ENCODE measurements at places on chromosomes 5 and 9.
A peak's percentile ranks its signal among the peaks of the same experiment; 100 is the strongest.

DNA sequence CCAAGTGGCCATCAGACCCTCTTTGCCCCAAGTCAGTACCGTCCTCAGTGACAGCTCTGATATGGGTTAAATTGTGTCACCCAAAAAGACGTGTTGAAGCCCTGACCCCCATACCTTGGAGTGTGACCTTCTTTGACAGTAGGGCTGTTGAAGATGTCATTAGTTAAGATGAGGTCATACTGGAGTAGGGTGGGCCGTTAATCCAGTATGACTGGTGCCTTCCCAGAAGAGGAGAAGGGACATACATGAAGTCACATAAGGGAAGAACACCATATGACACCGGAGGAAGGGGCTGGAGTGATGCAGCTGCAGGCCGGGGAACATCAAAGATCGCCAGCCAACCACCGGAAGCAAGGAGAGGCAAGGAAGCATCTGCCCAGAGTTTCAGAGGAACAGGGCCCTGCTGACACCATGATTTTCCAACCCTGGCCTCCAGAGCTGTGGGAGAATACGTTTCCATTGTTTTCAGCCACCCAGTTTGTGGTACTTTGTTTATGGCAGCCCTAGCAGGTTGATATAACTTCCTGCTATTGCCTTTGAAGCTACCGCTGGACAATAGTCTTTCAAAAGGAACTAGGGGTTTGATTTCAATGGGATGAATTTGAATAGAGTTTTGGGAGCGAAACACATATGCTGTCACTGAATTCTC lies 36.4 kb upstream of the CPEB4 start:
- no peak for DNase-seq

- no peak for DNase-seq
Observed at GRCh38 chr5:133664422-133664821, 52.1 kb upstream of the FSTL4 start.

GRCh38 chr5:79481574-79481973 lies 32.4 kb downstream of the HOMER1 start:
- DNase-seq, result no peak

GRCh38 chr5:58937031-58937681 lies 354.3 kb downstream of the RAB3C start:
- DNase-seq, result peak; percentile 68

DNA sequence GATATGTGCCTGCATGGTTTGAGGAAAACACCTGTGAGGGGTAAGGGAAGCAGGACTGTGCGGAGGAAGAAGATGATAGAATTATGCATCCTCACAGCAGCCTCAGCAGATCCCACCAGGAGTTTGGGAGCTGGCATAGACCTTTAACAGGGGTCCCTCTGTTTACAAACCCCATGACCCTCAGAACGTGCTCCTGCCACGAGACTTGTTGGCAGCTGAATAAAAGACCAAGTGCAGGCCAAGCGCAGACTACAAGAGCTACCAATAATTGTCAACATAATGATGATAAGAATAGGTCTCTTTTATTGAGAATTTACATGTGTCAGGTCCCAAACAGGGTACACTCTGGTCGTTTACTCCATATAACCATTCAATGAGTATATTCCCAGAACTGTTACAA lies 236.0 kb downstream of the MED10 start:
- no peak for DNase-seq

- no peak for DNase-seq
Observed at GRCh38 chr5:95976606-95977005, 15.0 kb upstream of the ELL2 start.

GRCh38 chr5:132776131-132776937 lies 705 bp downstream of the SEPTIN8 start:
- DNase-seq, result peak; percentile 36

DNA sequence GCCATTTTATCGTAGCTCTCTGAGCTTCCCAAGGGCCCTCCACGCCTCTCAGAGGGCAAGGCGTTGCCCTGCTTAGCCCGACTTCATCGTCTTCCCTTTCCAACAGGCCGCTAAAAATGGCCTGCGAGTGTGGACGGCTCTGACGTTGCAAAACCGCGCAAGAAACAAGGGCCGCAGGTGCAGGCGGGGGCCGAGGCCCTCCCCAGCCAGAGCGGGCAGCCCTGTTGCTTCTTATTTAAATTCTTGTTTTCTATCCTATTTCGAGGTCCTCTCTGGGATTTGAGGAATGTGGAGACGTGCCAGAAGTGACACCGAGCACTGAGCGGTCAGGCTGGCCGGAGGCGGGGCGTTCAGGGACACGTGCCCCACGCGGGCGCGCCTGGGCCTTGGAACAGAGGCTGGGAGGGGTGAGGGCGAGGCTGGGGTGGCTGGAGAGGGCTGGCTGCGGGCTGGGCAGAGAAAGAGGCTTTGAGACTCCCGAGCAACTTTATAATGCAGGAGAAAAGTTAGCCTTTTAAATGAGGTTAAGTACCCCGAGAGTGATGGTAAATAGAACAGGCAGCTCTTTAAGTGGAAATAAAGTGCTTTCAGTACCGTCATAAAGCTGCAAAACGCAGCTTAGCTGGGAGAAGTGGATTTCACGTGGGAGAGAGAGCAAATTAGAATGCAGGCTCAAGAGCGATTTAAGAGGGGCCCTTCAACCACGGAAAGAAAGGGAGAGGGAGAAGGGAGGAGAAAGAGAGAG lies 243.6 kb downstream of the AUH start:
- no peak for DNase-seq

GRCh38 chr5:88659529-88660263 lies 223.3 kb downstream of the MEF2C start:
- no peak for DNase-seq

DNA sequence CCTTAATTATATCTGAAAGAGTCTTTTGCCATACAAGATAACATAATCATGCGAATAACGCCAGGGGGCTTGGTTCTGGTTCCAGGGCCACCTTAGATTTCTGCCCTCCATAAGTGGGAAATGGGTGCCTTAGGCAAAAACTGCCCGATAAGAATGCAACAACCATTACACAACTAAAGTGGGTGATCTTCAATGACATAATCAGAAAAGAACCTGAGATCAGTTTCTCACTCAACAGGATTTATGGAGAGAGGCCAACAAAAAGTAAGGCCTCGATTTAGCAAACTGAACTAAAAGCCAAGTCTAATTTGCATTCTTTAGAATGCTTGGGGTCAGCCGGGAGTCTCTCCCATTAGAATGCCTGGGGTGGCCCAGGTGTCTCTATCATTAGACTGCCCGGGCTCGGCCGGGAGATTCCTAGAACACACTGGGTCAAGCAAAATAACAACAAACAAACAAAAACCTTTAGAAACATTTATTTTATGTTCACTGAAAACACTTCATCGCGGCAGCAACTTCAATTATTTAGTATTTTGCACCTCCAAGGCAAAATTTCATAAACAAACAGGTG lies 194.8 kb downstream of the AUH start:
- no peak for DNase-seq

- DNase-seq, result no peak
Observed at GRCh38 chr5:43895876-43896275, 292.9 kb downstream of the NNT start.

DNA sequence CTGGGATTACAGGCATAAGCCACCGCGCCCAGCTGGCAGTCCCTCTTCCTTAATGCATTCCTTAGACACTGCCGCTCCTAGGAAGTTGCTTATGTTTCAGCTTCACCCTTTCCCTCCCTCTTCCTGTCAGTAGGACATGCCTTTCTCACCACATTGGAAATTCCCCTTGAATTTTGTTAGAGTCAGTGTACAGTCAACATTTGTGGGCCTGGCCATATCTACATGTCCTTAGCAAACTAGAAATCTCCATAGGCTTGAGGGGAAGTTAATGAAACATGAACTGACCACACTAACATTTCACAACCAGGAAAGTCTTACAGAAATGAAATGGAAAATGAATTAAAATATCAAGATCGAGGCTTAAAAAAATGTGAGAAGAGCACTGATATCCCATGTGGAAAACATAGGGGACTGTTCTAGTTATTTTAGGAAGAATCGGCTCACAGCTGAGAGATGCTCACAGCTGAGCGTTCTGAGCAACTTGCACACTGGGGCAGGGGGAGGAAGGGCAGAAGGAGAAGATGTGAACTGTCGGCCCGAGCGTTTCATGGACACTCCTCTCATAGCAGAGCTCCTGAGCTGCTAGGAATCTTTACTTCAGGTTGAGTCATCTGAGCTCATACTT lies 21.1 kb upstream of the LVRN start:
- no peak for DNase-seq

DNA sequence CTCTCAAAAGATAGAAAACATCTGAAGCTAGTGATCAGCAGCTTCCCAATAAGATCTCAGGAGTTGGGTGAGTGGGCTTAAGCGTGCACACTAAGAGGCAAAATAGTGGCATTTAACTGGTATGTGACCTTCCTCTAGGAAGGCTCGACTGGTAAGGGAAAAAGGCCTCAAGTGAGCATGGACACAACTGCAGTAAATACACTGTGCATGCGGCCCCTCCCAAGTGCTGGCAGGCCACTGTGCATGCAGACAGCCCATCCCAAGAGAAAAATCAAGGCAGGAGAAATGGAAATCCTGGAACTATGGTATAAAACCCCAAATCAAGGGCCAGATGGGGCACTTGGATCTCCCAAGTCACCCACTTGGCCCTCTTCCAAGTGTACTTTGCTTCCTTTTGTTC lies 112.7 kb downstream of the SMC2 start:
- DNase-seq, result no peak

DNA sequence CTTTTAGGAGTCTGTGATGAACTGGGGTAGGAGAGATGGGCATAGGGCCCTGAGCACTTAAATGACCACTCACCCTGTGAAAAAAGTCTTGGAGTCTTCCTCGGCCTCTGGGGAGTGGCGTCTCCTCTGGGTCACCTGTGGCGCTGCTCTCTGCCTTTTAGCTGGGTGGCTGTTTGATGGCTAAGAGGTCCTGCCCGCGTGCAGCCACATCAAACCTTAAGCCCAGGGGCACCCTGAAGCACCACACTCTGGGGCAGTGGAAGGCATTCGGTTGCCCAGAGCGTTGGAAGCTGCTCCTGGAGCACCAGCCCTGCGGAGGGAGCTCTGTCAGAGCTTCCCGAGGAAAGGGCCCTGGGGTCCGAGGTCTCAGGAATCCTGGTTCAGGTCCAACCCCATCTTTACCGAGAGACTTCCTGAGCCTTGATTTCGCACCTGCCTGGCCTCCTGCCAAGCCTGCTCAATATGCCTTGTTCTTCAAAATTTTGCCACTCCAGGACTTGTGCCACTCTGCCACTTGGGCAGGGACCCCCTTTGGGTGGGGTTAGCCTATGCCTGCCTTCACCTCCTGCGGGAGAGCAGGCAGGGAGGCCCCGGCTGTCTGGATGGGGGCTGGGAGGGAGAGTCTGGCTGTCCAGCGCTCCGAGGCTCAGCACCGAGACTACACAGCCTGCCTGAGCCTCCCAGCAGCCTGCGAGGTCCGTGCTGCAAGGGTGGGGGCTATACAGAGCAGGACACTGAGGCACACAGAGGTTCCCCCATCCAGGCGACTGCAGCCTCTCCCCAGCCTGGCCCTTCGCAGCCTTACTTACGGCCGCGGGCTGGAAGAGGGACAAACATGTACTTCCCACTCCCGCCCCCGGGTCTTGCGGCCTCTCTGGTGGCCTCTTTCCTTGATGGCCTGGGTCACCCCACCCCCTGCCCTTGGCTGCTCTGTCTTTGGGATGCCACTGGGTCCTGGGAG lies 63.4 kb upstream of the RNU6ATAC start:
- DNase-seq, result no peak

GRCh38 chr5:174195517-174195916 lies 150.0 kb downstream of the NSG2 start:
- DNase-seq, result no peak

DNA sequence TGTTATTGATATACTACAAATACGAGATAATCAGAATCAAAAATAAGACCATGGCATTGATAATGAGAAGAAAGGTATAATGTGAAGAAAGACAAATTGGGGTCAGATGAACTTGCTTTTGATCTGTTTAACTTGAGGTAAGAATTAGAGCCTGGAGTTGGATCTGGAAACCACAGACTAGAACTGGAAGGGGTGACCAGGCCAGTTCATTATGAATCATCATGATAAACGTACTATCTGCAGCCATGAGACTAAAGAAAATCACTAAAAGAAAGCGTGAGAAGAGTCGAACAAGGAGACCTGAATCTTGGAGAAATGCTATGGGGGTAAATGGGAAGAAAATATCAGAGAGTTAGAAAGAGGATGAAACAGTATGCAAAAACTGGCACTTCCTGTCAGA lies 967.5 kb downstream of the NR2F1-AS1 start:
- no peak for DNase-seq

DNA sequence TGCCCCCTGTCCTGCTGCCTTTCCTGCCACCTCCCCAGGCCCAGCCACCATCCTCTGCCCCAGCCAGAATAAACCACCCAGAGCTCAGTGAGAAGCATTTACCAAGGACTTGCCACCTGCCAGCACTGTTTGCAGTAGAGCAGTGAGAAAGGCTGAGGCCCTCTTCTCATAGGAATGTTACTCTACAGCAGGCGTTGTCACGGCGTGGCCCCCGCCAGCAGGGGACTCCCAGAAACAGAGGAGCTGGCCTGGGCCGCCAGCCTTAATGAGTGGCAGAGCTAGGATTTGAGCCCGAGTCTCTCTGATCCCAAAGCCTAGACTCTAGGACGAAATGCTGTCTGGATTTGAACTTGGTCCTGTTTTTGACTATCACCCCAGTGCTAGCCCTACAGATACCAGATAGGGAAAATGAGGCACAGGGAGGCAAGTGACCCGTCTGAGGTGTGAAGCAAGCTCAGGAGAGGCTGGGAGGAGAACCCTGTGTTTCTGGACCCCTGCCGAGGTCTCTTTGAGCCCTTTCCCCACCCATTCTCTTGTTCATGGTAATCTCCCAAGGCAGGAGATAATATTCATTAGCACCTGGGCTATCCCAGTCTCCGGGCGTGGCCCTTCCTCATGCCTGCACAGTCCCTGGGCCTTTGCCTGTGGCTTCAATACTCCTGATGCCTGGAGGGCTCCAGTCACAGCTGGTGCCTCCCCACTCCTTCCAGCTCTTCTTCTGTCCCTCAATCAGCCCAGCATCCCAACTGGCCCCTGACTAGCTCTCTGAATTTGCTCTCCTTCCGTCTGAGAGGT lies 30.7 kb downstream of the HRH2 start:
- no peak for DNase-seq

DNA sequence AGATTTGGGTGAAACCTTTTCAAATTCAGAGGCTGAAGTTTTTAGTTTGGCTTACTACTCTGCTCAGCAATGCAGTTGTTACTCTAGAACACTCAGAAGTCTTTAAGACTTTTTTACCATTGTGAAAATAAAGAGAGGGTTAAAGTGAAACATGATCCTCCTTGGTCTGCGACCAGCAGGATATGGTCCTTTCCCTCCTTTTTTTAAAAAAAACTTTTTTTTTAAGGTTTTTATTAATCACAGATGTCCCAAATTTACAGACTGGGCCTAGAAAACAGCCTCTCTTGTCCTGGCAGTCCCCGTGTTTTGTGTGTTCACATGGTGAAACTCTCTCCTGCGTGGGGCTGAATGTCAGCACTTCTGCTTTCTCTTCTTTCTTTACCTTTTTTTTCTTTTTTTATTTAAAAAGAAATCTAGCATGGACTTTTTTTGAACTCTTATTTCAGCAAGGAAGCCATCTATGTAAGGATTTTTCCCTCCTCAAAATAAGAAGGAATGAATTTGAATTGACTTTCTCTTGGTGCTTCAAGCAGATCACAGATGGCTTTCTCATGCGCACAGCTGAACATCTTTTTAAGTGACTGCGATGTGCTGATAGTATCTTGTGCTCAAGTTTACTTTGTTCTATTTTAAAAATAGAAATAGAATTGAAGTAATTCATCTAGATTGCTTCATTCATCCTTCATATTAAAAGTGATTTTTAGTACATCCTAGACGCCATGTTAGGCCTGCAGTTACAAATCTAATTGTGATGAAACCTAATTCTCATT lies 128.7 kb upstream of the OTULINL start:
- DNase-seq, result no peak

- DNase-seq, result no peak
Observed at GRCh38 chr9:6034954-6035353, 19.5 kb upstream of the RANBP6 start.

- DNase-seq, result no peak
Observed at GRCh38 chr9:134666831-134667230, 25.2 kb downstream of the COL5A1 start.
